Stimulated activated CD4-positive, alpha-beta T cell treated with anti-CD3 and anti-CD28 coated beads, Interleukin-15, amount 100 ng/mL, for 1 hour (primary cell): ENCODE measurements at places on chromosomes 4 and X.

- no peak for DNase-seq
Observed at GRCh38 chr4:155878611-155879010, 12.5 kb upstream of the ASIC5 start.

DNA sequence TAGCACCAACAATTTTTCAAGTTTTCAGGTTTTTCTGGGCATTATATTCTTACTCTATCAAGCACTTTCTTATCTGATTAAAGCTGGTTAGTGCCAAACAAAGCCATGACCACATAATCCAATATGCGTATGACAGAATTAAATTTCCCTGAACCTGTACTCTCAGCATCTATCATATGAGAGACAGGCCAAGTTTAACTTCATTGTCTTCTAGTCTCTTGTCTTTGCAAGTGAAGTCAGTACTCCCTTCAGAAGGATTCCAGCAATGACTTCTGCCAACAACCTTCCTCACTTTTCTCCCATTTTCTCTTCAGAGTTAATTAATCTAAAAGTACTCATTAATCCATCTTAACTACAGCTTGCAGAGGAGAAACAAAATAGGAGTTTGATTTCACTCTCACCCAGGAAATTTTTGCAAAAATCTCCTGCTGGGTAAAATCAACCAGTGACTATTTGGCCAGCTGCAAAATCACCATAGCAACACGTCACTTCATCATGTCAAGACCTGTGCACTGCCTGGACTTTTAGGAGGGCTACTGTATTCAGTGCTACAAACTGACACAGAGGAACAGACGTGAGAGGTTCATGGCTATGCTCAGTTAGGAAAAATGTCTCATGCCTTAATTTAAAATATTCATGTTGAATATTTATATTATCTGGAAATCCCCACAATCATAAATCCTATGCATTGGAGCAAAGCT lies 208.4 kb downstream of the ANTXR2 start:
- no peak for DNase-seq

DNA sequence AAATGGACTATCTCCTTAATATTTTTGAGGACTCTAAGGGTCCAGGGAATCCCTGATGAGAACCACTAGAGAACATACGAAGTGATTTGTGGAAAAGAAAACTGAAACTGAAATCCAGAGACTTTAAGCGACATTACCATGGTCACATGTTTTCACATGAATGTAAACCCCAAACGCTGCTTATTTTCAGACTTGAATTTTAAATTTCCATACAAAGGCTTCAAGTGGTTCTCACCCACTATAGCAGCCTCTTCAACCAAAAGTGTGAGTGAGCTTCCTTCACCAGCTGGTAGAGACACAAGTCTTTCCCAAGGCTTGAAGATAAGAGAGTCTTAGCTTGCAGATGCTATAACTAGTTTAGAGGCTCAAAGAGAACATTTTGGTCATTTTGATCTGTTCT lies 232.7 kb downstream of the MGST2 start:
- DNase-seq: no peak

- no peak for DNase-seq
Observed at GRCh38 chrX:40167850-40168479, 70.2 kb upstream of the BCOR start.
